ENCODE measurements at places on chromosomes 13 and 19.
A peak's percentile ranks its signal among the peaks of the same experiment; 100 is the strongest.

DNA sequence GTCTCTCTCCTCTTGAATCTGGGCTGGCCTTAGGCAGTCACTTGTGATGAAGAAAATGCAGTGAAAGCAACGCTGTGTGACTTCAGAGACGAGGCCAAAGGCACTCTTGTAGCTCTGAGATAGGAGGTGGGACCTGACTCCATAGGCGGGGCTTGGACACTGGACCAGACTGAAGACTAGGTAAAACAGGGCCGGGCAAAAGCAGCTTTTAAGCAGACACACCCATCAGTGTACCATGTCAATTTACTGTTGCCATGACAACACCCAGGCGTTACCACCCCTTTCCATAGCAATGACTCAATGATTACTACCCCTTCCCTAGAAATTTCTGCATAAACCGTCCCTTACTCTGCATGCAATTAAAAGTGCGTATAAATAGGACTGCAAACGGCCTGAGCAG, 6.6 kb upstream of the EID2 start:
- no peak for DNase-seq

- DNase-seq, result no peak
Observed at GRCh38 chr13:51825681-51826254, 19.2 kb downstream of the TMEM272 start.

- no peak for DNase-seq
Observed at GRCh38 chr13:44320611-44321010, 53.0 kb upstream of the SERP2 start.

GRCh38 chr13:110507678-110508381, 53.7 kb downstream of the RAB20 start:
- DNase-seq, result no peak

GRCh38 chr19:57465680-57466381, 8.9 kb upstream of the VN1R1 start:
- peak; percentile 15 for DNase-seq

- peak; percentile 80 for DNase-seq
Observed at GRCh38 chr13:40069173-40070044, 413.9 kb downstream of the COG6 start.

DNA sequence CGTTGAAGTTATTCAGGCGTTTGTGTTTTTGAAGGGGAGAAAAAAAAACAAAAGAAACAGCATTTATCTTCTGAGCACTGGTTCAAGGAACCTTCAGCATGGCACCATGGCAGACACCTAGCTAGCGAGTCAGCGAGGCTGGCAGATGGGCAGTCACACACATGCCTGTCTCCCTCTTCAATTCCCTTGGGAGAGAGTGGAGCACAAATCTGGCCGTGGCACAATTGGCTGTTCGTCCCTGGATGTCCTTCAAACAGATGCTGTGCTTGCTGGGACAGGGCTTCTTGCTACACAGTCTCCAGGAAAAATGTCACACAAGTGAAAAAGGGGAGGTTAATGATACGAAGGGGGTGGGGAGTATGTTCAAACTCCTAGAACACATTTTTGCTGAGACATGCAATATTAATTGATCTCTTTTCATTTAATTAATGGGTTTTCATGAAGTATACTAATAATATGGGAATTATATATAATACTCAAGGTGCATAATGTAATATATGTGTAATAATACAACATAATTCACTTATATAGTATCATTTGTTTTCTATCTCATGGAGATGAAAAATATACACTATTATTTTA, 1674.5 kb upstream of the SLC10A2 start:
- no peak for DNase-seq

DNA sequence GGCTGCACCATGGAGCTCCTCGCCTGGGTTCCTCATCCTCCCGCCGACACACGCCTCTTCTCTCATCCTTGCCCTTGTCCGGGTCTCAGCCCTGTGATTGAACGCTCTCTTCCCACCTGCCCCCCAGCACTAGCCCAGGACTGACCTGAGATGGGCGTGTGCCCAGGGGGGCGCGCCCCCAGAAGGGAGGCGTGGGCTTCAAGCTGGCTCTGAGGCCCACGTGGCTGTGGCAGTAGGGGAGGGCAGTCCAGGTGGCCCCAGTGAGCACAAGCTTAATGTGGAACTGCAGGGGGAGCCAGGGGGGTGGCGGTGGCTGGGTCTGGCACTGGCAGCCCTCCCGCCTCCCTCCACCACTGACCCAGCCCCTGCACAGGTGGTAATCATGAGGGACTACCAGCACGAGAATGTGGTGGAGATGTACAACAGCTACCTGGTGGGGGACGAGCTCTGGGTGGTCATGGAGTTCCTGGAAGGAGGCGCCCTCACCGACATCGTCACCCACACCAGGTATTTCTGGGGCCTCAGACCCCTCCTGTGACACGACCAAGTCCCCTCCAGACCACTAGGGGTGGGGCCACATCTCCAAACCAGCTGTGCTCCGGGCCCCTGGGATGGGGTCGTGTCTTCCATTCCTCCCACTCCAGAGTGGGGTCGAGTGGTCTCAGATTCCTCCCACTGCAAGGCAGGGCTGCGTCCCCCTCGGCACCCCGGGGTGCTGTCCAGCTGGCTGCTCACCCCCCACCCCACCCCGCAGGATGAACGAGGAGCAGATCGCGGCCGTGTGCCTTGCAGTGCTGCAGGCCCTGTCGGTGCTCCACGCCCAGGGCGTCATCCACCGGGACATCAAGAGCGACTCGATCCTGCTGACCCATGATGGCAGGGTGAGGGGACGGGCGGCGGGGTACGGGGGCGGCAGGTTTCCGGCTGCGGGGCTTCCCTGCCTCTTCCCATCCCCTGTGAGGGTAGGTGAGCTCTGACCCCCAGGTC, 21.9 kb upstream of the NCCRP1 start:
- no peak for DNase-seq

GRCh38 chr19:49690656-49691242, at the start of gene CPT1C:
Gene CPT1C, plus strand, starts transcription at chr19:49691116. Its CDS starts 1,137 bp downstream, at chr19:49692253.
- peak; percentile 65 for DNase-seq

DNA sequence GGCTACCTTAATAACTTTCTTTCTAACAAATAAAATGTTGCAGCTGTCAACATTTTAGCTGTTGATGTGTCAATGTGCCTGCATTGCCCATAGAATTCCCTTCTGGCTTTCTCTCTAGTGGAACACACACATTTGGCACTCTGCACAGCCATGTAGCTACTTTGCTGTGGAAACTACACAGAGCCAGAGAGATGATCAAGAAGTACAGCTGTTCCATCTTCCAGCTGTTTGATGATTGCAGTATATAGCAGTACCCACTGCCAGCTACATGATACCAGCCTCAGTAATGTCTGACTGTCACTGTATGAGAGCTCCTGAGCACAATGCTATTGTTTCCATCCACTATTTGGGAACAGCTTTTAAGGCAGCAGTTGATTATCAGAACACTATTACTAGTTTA, 843.0 kb downstream of the PCDH17 start:
- no peak for DNase-seq

DNA sequence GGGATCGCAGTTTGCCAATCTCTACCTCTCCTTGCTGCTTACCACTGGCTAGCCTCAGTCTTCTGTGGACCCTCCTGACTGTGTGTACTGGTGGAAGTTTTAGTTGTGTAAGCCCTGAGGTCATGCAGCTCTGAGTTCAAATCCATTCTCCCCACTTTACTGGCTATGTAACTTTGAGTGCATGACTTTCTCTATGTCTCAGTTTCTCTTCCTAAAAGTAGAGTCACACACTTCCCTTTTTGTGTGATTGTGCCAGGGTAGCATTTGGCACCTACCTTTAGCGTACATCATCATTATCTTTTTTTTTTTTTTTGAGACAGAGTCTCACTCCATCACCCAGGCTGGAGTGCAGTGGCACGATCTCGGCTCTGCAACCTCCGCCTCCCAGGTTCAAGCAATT, 70.3 kb downstream of the MAP4K1 start:
- DNase-seq, result no peak

DNA sequence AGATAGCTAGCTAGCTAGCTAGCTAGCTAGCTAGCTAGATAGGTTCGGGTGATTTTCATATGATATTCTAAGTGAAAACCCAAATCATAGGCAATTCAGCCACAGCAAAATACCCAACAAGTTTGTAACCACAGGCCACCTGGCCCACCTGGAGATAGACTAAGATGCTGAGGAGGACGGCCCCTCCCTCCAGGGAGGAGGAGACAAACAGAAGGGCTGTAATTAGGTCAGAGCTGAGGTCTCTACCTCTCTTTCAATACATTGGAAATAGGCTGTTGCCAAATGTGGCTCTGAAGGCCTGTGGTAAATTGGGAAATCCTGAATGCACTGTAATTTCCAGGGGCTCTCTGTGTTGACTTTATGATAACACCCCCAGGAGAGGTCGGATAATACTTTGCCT, 382.2 kb downstream of the FGF9 start:
- DNase-seq, result no peak

DNA sequence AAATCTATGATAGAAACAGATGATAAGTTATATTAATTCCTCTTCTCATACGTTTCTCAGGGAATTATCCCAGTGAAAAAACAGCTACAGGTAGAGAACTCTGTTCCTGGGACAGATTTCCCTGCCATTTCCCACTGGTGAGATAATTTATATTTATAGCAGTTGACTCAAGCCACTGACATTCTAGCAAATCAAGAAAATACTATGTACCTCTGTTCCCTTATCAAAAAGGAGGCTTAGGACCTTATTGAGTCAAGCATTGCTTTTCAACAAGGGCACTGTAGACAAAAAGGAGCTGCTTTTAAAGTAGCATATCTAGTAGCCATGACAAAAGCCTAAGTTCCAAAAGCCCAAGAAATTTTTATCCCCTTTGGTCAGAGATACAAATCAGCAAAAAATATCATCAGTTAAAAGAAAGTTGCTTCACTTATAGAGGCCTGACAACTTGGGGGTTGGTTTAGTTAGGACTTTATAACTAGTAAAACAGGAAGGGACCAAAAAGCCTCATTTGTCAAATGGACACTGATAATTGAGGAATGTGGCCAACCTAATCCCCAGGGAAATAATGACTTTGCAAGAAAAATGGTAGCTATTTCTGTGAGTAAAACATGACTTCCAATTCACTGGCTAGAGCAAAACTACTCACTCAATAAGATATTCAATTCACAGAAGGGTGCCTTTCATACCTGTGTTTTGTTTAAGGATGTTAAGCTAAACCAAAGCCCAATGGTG, 652.5 kb downstream of the SLITRK1 start:
- DNase-seq, result peak; percentile 11

DNA sequence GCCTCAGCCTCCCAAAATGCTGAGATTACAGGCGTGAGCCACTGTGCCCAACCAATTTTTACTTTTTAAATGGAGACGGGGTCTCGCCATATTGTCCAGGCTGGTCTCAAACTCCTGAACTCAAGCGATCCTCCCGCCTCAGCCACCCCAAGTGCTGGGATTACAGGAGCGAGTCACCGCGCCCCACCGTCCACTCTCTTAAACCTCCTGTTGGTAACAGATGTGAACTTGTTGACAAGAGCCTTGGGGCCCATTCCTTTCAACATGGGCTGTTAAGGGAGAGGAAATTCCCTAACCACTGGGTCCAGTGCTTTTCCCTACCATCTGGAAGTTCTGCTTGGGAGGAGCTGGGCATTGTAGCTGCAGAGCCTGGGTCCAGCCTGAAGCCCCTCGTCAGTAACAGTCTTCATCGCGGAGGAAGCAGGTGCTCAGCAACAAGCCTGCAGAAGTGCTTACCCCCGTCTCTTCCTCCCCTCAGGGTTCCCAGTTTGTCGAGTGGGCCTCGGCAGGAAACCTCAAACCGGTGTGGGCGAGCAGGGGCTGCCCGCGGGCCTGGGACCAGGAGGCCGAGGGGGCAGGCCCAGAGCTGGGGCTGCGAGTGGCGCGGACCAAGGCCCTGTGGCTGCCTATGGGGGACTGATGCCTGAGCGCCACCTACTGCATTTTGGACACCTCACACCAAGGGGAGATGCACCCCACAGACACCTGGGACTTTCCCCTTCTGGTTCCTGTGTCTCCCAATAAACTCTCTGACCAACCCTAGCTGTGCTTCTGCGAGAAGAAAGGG, 4.0 kb upstream of the FLT3LG start:
- no peak for DNase-seq

- DNase-seq, result no peak
Observed at GRCh38 chr13:86155756-86156155, 356.5 kb upstream of the SLITRK6 start.

Measured in amniotic epithelial cell (primary cell).